ENCODE measurements at places on chromosomes 1 and 21.

DNA sequence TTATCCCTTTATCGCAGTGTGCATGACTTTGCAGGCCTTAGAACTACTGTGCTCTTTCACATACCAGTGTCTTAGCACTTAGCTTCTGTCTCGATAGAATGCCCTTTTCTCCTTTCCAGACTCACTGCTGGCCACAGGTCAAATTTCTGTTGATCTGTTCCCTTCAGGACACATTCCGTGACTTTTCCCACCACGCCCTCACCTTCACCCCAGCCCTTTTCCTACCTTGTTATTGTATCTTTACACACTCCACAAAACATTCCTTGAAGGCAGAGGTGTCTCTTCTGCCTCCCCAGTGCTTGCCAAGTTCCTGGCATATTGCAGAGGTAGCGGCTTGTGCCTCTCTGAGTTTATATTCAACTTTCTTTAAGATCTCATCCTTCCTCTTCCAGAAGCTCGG is 3.7 kb upstream of the IGSF9 start:
- DNase-seq: no peak

DNA sequence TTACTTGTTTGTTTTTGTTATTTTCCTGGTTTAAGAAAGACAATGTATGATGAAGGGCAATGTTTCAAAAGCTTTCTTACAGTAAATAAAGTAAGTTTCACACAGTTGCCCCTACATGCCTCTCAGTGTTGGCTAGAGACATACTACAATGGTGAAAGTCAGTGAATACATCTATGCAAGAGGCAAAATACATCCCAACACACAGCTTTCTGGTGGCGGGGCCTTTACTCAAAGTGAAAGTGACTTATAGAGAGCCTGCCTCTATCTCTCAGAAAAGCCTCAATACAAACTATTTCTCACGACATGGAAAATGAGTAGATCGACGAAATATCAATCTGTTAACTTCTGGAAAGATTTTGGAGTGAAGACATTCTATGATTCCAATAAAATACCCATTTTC is 122.3 kb downstream of the SLC30A10 start:
- no peak for DNase-seq

DNA sequence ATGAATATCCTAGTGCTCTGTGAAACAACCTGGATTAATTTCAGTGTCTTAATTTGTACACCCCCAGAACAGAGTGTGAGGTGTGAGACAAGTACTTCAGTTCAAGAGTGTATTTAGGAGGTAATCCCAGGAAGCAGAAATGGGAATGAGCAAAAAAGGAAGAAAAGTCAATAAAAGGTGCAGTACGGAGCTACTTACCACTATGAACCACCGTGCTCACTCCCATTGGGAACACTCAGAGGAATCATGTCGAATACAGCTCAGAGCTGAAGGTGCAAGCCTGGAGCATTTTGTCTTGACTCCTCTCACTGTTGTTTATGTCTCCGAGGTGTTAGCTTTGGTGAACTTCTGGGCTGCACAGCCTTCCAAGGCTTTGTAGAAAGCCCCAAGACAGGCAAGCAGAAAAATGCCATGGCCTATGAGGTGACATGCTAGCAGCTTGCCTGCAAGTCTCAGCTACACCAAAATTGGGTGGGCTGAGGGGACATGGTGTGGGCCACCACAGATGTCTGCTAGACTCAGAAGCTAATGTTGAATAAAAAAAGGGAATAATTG is 7.4 kb upstream of the SVBP start:
- DNase-seq: no peak

DNA sequence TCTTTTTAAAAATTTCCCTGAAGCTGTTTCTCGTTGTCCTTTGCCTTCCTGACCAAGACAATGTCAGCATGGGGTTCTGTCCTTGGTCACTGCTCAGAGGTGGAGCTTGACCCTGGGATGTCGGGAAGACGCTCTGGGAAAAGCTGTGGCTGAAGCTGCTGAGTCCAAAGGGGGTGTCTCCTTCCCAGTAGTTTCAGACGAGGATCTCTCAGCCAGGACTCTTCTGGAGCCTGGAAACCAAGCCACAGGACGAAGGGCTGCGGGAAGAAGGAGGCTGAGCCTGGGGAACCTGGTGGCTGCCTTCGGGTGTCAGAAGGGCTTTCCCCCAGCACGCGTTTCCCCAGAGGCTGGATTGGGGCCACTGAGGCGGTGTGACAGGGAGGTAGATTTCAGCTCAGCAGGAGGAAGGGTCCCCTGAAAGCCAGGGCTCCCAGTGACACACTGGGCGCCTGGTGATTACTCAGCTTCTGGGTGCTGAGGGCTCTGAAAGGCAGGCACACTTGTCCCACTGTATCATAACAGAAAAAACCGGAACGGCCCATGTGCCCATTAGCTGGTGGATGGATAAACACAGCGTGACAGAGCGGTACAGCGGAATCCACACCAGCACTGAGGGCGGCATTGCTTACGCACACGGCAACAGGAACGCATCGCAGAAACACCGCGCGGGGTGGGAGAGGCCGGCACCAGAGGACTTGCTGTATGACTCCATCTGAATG is 5.0 kb upstream of the KRTAP12-1 start:
- DNase-seq: no peak

DNA sequence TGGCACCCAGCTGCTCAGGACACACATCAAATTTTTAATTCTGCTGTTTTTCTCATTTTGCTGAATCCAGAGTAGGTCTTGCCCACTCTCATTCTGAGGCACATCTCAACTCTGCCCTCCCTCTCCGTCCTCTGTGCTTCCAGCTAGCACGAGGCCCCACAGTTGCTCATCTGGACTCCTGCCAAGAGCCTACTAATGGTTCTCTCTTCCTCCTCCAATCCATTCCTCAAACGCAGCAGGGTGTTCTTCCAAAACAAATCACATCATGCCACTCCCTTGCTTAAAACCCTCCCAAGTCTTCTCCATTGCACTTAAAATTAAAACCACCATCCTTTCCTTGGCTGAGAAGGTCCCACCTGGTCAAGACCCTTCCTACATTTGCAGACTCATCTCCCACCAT is 49.8 kb upstream of the SCAF4 start:
- DNase-seq: no peak

DNA sequence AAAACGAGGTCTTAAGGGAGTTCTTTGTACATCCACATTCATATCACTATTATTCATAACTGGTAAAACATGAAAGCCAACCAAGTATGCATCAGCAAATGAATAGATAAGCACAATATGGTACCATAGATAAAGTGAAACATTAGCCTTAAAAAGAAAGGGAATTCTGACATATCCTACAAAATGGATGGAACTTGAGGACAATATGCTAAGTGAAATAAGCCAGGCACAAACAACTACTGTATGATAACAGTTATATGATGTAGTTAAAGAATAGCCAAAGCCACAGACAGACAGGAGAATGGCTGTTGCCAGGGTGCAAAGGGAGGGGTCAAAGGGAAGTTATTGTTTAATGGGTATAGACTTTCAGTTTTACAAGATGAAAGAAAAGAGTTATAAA is 148.9 kb downstream of the EIF4G3 start:
- no peak for DNase-seq

DNA sequence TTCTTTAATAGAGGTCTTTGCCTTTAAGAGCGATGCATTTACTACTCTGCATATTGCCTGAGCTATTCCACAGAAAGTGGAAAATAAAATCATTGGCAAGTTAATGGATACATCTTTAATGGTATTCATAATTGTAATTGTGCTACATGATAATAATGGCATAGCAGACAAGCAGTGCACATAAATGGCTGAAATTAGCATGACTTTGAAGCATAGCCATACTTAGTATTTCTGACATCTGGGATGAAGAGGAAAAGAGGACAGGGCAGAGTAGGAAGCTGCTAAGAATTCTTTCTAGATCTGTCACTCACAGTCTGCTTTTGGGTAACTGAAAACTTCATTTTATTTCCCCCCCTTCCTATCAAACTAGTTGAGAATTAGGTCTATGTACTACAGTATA is 195.0 kb upstream of the NRIP1 start:
- DNase-seq: no peak

DNA sequence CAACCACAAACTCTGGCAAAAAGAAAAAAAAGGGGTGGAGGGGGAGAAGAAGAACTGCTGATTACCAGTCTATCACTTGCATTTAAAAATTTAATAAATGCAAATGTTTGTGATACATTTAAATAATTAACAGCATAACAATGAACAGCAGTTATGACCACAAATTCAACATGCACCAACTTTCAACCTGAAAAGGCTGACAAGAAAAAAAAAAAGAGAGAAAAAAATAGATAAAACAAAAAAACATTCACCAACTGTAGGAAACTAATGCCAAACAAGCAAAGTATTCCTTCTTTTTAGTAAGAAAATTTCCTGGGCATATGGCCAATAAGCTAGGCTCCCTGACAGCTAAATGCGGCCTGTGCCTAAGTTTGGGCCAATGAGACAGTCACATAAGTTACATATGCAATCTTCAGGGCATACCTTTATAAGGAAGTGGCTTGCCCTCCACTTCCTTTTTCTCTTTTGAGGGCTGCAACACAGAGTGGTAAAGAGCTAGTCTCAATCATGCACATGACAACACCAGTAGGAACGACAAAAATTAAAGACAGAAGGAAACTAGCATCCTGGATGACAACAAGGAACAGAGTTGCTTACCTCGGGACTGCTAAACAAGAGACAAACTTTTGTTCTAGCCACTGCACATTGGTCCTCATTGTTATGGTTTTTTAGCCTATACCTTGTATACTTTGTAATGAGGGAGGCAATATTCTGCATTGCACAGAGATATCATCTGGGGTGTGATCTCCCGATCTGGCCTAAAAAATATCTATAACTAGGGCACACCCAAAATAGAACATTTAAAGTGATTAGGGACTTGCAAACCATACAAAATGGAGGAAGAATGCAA is 24.2 kb upstream of the PHTF1 start:
- DNase-seq: no peak

DNA sequence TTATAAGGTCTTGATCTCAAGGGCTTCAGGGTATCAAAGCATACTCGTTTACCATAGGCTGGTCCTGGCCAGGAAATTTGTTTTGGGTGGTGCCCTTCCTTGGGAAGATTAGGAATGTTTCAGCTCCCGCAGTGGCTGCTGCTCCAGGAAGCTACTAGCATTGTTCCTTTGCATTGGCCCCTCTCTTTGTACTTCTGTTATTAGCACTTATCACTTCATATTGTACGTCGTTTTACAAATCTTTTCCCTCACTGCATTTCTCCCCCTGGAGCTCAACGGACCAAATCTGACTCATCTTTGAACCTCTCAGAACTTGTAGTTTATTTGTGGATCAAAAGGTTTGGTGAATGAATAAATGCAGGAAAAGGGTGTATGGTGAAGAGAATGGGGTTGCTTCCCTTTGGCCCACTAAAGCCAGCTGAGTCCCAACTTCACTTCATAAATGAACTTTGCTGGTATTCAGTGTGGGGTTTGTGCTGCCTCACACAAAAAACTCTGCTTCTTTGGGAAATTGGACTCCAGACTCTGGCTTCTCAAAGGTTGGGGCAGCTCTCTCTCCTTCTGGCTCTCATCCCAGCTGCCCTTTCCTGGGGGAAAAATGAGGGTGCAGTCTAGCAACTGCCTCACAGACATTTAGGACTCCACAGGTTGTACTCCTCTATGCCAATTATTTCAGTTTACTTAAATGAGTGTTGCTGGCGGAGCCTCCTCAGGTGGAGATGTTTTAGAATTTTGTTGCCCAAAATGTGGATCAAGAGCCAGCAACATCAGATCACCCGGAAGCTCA is 5.9 kb downstream of the GNAT2 start:
- no peak for DNase-seq

DNA sequence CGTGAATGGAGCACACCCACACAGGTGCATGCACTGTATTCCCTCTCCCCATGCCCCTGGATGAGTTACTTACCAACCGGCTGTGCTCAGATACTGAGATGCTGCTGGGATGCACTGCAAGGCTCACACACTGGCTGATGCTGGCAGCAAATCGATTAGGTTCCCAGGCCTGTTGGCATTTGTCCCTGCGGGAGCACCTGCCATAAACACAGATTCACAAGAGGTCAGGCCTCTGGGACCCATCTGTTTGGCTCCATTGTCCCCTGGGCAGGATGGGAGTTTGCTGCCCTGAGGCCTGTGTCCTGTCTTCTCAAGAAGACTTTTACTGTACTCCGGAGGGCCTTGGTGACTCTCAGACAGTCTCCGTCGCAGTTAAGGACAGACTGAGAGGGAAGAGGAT is 145.4 kb downstream of the PLXNA2 start:
- no peak for DNase-seq

DNA sequence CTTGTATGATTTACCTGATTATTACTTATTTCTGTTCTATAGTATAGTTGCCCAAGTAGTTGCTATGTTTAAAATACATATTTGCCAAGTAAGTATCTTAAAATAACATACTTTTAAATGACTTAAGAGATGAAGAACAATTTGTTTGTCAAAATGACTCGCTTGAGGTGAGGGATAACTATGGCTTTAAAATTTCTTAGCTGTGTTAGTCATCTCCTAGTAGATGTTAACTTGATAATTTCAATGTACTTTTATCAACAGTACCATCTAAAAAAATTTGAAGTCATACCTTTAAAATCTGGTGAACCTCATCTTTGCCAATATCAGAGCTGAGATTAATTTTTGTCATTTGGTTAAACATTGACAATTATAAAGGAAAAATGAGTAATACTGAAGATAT is 37.7 kb downstream of the ODR4 start:
- DNase-seq: no peak

DNA sequence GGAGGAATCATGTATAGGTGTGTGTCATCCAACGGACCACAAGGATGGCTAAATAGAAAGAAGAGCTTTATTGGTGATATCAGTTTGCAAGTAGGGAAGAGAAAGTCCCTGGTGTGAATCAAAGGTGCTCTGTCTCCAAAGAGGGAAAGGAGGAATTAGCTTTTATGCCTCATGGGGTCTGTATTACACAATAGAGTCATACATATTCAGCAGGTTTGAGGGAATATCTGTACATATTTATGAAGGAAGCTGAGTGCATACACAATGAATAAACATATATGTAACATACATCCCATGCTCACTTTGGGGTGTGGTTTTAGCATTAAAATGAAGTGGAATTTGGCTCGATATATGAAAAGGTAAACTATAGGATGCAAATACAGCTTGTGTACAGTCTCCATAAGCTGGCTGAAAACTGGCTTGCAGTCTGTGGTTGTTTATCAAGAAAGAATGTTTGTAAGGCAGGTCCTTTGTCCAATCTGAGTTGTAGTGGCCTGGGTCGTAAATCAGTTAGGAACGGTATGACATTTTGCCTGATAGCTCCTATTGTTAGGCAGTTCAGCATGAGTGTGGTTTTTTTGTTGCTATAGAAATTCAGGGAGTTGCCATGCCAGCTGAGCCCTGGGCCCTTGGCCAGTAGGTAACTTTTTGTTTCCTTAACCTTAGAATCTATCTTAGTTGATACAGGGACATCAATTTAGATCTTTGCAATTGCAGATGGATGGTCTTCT is 198.0 kb upstream of the ZP4 start:
- DNase-seq: no peak
